ENCODE measurements at places on chromosomes 2 and 18. TPM values are rescaled to one million over a fixed set of nuclear protein-coding genes. Genes with fewer than 3 reads are reported as not detected.

DNA sequence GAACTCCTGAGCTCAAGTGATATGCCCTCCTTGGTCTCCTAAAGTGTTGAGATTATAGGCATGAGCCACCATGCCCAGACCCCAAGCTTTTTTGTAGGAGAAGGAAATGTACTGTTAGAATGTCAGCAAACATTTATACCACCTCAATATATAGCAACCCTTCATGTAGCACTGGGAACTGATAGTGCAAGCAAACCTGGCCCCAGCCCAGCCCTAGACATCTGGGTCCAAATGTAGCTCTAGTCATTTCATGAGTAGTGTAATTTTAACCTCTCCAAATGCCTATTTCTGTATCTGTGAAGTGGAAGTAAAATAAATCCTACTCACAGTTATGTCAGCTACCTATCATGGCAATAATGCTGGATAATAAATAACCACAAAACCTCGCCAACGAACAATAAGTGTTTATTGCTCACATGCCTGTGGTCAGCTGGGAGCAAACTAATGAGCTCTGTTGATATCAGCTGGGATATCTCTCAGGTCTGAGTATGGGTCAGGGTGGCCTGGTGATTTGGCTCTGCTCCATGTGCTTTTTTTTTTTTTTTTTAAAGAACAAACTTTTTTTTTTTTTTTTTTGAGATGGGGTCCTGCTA lies 180.4 kb downstream of the CD8B2 start:
- no peak for ATAC-seq

Gene CDH2
- total RNA-seq = not detected

GRCh38 chr2:178002038-178002437 lies 70.5 kb downstream of the PDE11A start:
- no peak for ATAC-seq

GRCh38 chr2:31197166-31197565 lies 20.1 kb downstream of the CAPN14 start:
- peak; percentile 56 for ATAC-seq

Gene NR4A2
- 3.1 TPM for total RNA-seq

GRCh38 chr2:225998116-225998515 lies 598.6 kb downstream of the NYAP2 start:
- no peak for ATAC-seq

DNA sequence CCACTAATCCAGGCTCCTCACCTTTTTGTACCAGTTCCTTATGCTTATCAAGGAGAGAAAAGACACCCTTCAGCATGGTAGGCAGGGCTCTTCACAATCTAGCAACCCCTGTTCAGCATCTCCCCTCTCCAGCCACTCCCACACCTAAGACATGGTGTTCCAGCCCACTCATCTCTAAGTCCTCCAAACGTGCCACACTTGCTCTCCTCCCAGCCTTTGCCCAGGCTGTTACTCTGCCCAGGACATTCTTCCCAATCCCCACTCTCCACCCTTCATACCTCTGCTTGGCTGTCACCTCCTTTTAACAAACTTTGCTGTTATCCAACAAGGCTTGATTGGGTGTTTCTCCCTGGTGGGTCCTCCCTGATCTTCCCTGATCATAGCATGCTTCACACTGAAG lies 270.6 kb upstream of the CHAC2 start:
- no peak for ATAC-seq

Gene ABCG5
- total RNA-seq = not detected

- ATAC-seq = no peak
These were observed 34.5 kb upstream of the NABP1 start for GRCh38 chr2:191643429-191643828.

GRCh38 chr2:11305958-11306357 lies 38.5 kb downstream of the ROCK2 start:
- no peak for ATAC-seq

Gene SPP2
- total RNA-seq = not detected

Gene UGT1A4
- 0.80 TPM for total RNA-seq

Measured in esophagus mucosa (tissue), 1 donor.